ENCODE measurements at places on chromosomes 1 and 21. TPM values are rescaled to one million over a fixed set of nuclear protein-coding genes. Genes with fewer than 3 reads are reported as not detected.

The LCE1C gene
- total RNA-seq = not detected

The CRTC2 gene
- total RNA-seq = 7.5 TPM

GRCh38 chr21:20592463-20592862 lies 405.7 kb upstream of the NCAM2 start:
- no peak for DNase-seq

DNA sequence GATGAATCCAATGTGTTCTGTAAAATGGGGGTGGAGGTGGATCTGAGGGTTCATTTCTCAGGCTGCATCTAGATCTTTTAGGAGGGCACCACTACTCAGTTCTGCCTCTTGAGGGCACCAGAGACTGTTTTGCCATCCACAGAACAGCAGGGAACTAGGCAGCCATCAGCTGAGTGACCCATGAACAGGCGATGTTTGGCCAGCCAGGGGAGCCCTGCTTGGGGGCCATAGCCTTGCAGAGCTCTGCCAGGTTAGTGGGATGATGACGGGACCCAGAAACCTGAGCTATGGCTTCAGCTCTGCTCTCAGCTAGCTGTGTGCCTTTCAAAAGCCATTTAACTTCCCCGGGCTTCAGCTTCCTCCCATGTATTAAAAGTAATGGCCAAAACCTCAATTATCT lies 13.4 kb upstream of the NOS1AP start:
- no peak for DNase-seq

- no peak for DNase-seq
These were observed 933 bp downstream of the C1orf35 start for GRCh38 chr1:228101994-228102790.

DNA sequence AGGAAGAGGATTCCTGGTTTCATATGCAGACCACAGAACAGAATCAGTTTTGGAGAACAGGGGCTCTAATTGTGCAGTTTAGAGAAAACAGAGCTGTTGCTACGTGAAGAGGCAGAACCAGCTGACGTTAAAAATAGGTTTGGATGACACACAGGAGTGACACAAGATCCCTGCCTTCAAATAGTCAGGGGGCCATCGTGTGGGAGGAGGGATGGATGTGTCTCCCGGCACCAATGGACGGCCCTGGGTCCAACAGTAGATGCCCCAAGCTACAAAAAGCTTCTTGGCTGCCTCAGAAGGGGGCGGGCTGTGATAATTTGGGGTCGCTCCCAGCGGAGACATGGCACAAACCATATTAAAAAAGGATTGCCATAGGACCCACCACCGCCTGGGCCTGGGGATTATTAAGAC lies 87.8 kb downstream of the MRPL37 start:
- DNase-seq = no peak

The TDRD10 gene
- 2.7 TPM for total RNA-seq

GRCh38 chr1:205255941-205256780 lies 28.4 kb downstream of the TMCC2 start:
- peak; percentile 38 for DNase-seq

The FDPS gene
- total RNA-seq = 152 TPM

The CSMD2 gene
- not detected for total RNA-seq

DNA sequence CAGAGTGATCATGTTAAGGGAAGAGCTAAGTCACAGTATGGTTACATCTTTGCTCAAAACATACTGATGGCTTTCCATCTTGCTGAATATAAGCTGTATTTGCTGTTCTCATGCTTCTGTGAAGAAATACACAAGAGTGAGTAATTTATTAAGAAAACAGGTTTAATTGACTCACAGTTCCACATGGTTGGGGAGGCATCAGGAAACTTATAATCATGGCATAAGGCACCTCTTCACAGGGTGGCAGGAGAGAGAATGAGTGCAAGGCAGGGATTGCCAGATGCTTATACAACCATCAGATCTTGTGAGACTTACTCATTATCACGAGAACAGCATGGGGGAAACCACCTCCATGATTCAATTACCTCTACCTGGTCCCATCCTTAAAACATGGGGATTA lies 24.4 kb upstream of the RGS5 start:
- no peak for DNase-seq

- DNase-seq = no peak
These were observed 206.3 kb downstream of the PDE4B start for GRCh38 chr1:65998763-65999583.

GRCh38 chr1:215064327-215064726 lies 18.2 kb upstream of the KCNK2 start:
- no peak for DNase-seq

- DNase-seq = no peak
These were observed 37.1 kb upstream of the ANGPTL7 start for GRCh38 chr1:11151826-11152612.

Measured in esophagus squamous epithelium (tissue), 5 donors.